ENCODE measurements at places on chromosomes 3 and 15.

- DNase-seq = no peak
Measured at GRCh38 chr3:72155391-72156064, 370.6 kb upstream of the PROK2 start.

DNA sequence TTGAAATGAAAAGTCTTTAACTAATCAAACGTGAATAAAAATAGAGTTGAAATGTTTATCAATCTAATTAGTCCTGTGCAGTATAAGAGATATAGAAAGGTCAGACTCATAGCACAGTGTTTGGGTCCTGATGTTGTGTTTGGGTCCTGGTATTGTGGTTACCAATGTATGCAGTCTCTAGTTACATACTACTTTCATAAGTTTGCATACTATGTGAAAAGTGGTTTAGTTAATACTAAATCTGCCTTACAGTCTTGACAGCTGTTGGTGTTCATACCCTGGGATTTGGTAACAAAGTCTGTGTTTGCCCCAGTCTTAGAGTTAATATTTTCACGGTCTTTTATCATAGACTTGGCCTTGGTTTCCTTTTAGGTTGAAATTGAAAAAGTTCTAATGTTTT lies 41.7 kb downstream of the KIF15 start:
- no peak for DNase-seq

GRCh38 chr3:80238152-80238551 lies 470.4 kb upstream of the ROBO1 start:
- no peak for DNase-seq

GRCh38 chr3:113753376-113753985 lies 6.6 kb downstream of the ATP6V1A start:
- no peak for DNase-seq

- no peak for DNase-seq
Measured at GRCh38 chr3:50534681-50535330, 31.4 kb upstream of the CACNA2D2 start.

DNA sequence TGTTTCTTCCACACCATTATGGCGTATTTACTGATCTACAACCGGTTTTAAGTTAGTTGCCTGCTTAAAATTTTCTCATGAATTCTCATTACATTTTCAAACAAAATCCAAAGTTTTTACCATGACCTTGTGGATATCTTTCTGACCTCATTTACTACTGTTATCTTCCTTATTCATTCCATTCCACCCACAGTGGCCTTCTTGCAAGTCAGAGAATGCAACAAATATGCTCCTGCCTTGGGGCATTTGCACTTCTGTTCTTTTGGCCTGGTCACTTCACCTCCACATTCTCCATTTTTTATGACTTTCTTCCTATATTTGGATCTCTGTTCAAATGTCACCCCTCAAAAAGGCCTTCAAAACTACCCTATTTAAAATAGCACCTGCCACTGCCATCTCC lies 8.8 kb upstream of the SLC15A2 start:
- no peak for DNase-seq

GRCh38 chr3:130892759-130893375 lies 1.0 kb upstream of the ATP2C1 start:
- DNase-seq = peak; percentile 89

Measured in GM12865 (cell line).